ENCODE measurements at places on chromosomes 11 and 22.

DNA sequence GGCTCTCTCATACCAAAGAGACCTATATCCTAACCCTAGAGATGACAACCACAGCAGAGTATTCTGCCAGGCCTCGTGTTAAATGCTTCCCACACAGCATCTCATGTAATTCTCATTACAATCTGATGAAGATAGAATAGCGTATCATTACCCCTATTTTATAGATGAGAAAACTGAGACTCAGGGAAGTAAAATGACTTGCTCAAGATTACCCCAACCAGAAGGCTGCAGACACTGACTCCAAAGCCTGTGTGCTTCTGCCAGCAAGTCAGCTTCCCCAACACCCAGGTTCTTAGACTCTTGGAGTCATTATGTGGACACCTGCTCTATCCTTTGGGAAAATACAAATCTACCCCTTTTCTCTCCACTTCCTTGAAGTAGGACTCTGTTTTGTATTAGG, 23.6 kb upstream of the TSKU start:
- DNase-seq: no peak

DNA sequence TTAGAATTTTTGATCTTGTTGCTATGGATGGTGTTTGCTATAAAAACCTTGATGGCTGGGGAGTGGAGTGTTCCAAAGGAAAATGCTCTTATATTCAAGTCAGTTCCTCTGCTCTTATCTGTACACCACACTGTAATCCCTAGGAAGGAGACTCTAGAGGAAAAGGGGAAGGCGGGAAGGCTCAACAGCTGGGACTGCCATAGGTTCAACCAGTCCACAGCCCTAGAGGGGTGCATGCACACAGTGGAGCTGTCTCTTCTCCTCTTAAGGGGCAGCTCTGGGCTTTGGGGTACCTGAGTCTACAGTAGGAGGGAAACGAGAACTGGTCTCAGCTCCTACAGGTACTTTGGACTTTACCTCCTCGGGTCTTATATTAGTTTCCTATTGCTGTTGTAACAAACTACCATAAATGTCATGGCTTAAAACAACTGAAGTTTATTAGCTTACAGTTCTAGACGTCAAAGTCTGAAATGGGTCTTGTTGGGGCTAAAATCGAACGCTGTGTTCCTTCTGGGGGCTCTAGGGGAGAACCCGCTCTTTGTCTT, 77.2 kb upstream of the ZBED5 start:
- DNase-seq: no peak

- DNase-seq: no peak
These were observed 20.6 kb upstream of the ALDH3B2 start for GRCh38 chr11:67694875-67695555.

- peak; percentile 35 for DNase-seq
These were observed 29.0 kb upstream of the TOLLIP start for GRCh38 chr11:1338201-1339065.

- no peak for DNase-seq
These were observed 15.3 kb downstream of the CLPB start for GRCh38 chr11:72418834-72419560.
